H4 (cell line): ENCODE measurements at places on chromosomes 4 and X.

DNA sequence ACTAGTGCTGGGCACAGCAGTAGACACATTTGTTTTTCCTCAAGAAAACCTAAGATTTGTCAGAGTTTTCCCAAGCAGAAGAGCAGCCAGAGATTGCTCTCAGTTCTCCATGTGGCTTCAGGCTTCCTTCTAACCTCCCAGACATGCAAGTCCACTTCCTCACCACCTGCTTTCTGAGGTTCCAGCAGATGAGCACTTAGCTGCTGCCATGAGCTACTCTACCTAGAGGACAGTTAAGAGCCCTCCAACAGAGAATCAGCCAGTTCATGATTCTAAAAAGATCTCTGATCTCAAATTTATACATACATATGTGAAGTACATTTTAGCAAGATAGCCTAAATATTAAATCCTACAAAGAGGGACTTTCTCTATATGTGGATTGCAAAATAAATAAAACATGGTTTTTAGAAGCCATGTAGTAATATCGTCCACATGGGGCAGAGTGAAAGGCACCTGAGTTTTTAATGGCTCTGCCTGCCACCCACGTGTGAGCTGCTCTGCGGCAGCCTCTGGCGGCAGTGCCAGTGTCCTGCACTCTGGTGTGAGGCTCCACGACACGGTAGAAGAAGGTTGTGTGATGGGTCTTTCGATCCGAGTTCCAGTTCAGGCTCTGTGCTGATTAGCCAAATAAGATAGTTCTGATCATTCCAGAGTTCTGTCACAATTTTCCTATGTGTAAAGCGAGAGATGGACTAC is 10.3 kb downstream of the CYP4V2 start:
- no peak for DNase-seq

GRCh38 chr4:165203541-165204461 is 3.6 kb upstream of the KLHL2 start:
- no peak for DNase-seq

- no peak for DNase-seq
Observed at GRCh38 chr4:137559801-137560200, 27.5 kb upstream of the PCDH18 start.

DNA sequence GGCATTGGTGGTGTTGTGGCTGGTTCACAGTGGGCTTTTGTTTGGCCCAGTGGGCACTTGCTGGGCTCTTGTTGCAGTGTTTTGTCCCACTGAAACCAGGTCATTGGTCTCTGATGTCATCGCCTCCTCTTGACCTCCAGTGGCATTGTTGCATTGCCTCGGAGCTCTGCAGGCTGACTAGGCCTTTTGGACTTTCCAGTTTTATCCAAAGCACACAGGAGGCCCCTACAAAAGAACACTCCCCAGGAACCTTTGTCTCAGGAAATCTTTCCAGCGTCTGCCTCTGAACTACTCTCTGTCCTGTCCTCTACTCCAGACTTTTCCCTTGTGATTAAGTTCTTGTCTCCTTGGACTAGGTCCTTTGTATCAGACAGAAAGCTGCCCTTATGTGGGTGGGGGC is 54.8 kb downstream of the COQ2 start:
- DNase-seq = no peak

GRCh38 chr4:53693909-53694308 is 102.6 kb upstream of the LNX1 start:
- DNase-seq = no peak

DNA sequence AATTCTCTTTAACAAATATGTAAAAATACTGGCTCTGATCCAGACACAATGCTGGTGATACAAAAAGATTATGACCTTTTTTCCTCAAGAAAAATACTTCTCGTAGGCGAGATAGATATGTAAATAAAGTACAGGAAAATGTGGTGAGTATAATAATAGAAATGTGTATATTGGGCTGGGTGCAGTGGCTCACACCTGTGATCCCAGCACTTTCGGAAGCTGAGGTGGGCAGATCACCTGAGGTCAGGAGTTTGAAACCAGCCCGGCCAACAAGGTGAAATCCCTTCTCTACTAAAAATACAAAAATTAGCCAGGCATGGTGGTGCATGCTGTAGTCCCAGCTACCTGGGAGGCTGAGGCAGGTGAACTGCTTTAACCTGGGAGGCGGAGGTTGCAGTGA is 55.0 kb downstream of the MRPL1 start:
- no peak for DNase-seq

GRCh38 chr4:73213916-73214653 is 44.5 kb downstream of the ANKRD17 start:
- DNase-seq = no peak

GRCh38 chr4:87011340-87012034 is 76.7 kb downstream of the AFF1 start:
- DNase-seq = peak; percentile 76

GRCh38 chrX:153925739-153926551 is at the start of gene ARHGAP4:
TSS of gene ARHGAP4 (minus strand) at chrX:153926264. CDS start at chrX:153926202, 62 bp downstream.
- DNase-seq = no peak

DNA sequence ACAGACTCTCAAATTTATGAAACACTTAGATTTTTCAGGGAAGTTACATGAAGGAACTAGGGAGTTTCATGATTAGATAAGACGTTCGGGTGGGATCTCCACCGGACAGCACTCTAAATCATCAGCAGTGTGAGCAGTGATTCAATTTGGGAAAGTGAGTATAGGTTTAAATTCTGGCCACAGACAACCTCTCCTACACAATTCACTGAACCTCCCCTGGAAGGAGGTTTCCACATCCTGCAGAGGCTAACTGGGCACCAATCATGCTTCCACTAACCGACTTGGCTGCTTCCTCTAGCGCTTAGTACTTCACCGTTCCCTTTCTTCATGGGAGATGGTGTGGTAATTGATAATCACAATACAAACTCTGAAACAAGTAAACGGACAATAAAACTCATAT is 5.6 kb downstream of the CXCL9 start:
- no peak for DNase-seq

- no peak for DNase-seq
Observed at GRCh38 chrX:9233141-9233540, 199.2 kb upstream of the FAM9B start.

- no peak for DNase-seq
Observed at GRCh38 chr4:48372272-48372671, 30.9 kb downstream of the SLAIN2 start.

GRCh38 chr4:8228319-8229250 is 29.5 kb downstream of the SH3TC1 start:
- DNase-seq = peak; percentile 88

- DNase-seq = no peak
Observed at GRCh38 chr4:165612936-165613335, 234.1 kb downstream of the CPE start.

DNA sequence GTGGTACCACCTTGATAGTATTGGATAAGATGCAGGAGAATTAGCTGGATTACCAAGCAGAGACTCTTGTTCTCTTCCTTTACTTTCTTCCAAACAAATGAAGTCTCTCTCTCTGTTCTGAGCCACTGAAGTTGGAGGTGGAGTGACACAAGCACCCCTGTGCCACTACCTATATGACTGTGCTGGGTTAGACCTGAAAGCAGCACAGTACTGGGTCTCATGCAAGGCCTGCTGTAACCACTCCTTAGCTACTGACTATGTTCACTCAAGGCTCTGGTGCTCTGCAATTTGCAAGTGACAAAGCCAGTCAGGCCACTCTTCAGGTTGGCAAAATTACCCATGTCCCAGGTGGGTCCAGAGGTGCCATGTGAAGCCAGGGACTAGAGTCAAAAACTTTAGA is 389.6 kb upstream of the MAOA start:
- no peak for DNase-seq

- no peak for DNase-seq
Observed at GRCh38 chr4:118587116-118587831, 97.9 kb upstream of the METTL14 start.

DNA sequence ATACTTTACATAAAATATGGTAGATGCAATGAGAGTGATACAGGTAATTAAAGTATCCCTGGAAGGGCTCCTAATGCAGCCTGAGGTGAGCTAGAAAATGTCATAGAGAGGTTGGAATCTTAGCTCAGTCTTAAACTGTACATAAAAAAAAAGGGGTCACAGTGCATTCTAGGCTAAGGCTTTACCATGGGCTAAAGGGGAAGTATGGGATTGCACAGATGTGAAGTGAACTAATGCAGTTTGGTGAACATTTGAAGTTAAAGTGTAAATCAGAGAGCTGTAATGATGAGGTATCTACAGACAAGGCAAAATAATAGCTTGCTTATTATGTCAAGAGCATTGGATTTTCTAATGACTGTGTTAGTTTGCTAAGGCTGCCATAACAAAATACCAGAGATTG is 405.9 kb downstream of the ADGRL3 start:
- DNase-seq = no peak

- DNase-seq = peak; percentile 93
Observed at GRCh38 chrX:45758319-45758718, 557.6 kb upstream of the DIPK2B start.

DNA sequence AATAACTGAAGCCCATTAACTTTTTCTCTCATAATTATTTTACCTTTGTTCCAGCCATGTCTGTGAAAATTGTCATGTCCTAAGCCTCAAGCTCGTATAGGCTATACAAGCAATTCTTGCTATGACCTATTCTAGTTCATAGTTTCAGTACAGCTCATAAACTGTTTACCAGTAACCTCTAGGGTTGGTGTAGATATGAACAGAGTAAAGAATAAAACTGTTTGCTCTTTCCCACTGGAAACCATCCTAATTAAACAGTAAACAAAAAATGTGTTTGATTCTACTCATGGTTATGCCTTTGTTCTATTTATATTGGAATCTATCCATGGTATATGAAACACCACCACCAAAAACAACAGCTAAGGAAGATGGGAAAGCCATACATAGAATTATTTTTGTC is 1444.0 kb upstream of the PCDH7 start:
- no peak for DNase-seq
